ENCODE measurements at places on chromosomes 6 and 20.

DNA sequence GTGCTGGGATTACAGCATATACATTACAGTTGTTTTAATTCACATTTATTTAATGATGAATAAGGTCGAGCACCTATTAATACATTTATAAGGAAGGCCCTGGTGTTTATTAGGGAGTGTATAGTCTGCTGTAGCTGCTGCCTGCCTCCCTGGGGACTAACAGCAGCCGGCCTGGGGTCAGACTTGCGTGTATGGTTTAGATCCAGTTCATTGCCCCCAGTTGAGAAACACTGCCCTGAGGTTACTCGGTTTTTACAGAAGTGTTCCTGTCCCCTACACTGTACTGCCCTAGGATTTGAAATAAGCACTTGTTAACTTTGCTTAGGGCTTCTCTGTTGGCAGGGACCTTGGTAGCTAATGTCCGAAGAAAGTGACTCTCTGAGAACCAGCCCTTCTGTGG lies 4.0 kb downstream of the TTPAL start:
- no peak for DNase-seq

- DNase-seq, result no peak
These were observed 113.8 kb downstream of the MAP3K4 start for GRCh38 chr6:161105408-161105807.

- no peak for DNase-seq
These were observed 96.6 kb downstream of the LCA5 start for GRCh38 chr6:79440598-79440997.

- no peak for DNase-seq
These were observed 24.9 kb downstream of the SASH1 start for GRCh38 chr6:148367411-148368024.

DNA sequence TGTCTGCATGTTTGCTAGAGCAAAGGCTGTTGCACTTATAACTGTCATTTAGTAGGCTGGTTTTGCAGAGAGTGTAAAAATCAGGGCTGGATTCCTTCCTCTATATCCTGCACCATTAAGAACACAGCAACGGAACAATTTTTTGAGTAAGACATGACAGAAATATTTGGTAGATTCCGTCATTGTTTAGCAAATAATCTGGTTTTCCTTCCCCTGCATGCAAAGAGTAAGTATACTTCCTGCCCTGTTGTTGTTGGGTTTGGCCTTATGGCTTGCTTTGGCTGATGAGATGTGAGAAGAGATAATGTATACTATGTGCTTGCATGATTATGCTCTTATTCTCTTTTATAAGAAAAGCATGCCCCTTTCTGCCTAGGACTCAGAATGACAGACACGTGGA lies 23.8 kb downstream of the MANEA start:
- DNase-seq, result no peak

- no peak for DNase-seq
These were observed 269.4 kb downstream of the NKAIN2 start for GRCh38 chr6:124073021-124073420.
